ENCODE measurements at places on chromosomes 13 and 19.

DNA sequence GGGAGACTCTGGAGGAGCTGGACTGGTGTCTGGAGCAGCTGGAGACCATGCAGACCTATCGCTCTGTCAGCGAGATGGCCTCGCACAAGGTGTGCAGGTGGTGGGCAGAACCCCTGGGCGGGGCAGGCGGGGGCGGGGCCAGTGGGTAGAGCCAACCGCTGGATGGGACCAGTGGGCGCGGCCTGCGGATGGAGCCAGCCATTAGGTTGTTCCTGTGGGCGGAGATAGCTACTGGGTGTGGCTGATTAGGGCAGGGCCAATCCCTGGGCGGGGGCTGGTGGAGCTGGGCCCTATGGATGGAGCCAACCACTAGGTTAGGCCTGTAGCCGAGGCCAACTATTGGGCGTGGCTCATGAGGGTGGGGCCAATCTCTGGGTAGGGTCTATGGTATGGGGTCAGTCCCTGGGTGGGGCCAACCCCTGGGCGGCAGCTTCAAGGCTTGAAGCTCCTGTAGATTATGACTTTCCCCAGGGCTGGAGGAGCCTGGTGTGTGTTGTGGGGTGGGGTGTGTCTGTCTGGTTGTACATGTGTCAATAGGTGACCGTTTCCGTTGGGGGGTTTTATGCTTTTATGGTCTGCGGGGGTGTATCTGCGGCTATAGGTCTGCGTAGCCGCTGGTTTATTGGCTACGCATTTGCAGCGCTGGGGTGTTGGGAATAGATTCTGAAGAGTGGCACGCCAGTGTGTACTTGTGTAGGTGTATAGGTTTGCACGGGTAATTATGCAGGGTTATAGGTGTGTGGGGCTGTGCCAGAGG is 30.7 kb downstream of the PDE4A start:
- no peak for DNase-seq

DNA sequence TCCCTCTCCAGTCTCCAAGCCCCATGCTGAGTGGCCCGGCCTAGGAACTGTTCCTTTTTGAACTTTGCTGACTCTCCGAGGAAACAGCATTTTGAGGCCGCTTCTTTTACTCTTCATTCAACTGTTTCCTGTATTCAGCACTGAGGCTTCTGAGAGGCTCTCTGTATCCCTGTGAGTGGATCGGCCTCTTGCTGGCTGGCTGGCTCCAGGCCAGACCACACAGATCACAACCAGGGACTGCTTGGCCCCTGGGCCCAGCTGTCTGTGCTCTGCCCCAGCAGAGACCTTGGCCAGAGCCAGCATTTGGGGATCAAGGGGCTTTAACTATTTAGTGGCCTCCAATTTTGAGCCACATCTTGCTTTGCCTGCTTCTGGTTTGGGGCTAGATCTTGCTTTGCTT is 75.6 kb upstream of the KL start:
- DNase-seq = peak; percentile 29

DNA sequence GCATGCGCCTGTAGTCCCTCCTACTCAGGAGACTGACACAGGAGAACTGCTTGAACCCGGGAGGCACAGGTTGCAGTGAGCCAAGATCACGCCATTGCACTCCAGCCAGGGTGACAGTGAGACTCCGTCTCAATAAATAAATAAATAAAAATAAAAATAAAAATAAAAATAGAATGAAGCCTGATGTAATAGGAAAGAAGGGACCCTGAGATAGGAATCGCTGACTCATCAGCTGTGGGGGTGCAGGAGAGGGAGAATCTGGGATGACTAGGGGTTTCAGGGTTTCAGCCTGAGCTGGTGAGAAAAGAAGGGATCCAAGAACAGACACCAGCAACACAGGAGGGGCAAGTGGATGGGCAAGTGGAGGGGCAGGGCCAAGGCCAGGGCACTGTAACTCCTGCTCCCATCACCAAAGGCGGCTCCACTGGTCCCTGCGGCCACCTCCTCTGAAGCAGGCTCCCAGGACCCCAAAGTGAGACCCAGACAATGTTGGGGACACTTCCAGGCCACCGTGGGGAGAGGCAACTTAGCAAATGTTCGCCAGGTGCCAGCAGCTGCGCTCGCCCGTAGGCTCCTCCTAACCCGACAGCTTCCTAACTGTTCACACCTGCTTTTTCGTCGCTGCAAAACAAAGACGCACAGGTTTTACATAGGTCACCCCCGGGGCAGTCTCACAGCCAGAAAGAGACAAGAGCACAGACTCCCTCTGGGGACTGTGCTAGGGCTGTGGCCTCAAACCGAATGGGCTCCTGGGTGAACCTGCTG is 1.2 kb downstream of the HAUS8 start:
- no peak for DNase-seq

GRCh38 chr13:44746690-44747089 is 170.6 kb upstream of the TSC22D1 start:
- no peak for DNase-seq

- no peak for DNase-seq
Measured at GRCh38 chr13:101795025-101795424, 342.6 kb downstream of the ITGBL1 start.

GRCh38 chr13:22839603-22840530 is 340.9 kb upstream of the SGCG start:
- DNase-seq = no peak

DNA sequence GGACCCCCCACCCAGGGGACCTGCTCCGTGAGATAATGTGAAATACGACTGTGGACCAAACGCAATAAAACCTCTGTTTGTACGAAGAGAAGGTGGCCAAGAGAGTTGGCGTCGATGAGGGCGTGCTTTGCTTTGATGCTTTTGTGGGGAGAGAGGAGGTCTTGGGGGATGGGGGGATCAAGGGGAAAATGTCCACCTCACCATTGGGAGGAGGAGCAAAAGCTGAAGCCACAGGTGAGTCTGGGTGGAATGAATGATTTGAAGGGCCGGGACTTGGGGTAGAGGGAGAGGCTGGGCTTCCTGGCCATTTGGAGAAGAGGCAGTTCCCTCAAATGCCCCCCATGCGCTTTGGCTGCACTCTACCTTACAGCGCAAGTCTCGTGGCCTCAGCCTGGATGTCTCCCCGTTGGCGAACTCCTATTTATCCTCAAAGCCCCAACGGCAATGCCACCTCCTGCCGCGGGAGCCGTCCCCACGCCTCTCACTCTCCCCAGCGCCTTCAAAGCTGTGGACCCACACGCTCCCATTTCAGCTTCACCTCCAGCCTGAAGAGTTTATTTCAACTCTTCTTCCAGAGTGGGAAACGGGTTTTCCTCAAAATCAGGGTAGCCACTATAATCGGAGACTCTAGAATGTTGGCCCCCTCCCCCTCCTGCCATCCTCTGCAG is 795 bp upstream of the ABCA7 start:
- no peak for DNase-seq

- DNase-seq = no peak
Measured at GRCh38 chr13:110400786-110401533, 93.9 kb downstream of the COL4A2 start.

DNA sequence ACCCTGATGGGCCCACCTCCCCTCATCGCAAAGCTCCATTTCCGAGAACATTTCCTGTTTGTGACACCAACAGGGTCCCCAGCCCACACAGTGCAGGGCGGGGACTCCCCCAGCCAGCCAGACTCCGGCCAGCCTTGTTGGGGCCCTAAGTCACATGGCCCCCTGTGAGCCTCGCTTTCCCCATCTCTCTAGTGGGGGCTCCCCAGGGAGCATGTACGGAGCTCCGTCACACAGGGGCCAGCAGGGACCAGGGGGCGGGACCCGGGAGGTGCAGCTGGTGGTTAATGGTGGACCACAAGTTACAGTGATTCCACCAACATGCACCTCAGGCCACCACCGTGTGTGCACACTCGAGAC is 1.7 kb downstream of the TBXA2R start:
- no peak for DNase-seq

- no peak for DNase-seq
Measured at GRCh38 chr19:9043524-9043923, 33.3 kb upstream of the MUC16 start.

DNA sequence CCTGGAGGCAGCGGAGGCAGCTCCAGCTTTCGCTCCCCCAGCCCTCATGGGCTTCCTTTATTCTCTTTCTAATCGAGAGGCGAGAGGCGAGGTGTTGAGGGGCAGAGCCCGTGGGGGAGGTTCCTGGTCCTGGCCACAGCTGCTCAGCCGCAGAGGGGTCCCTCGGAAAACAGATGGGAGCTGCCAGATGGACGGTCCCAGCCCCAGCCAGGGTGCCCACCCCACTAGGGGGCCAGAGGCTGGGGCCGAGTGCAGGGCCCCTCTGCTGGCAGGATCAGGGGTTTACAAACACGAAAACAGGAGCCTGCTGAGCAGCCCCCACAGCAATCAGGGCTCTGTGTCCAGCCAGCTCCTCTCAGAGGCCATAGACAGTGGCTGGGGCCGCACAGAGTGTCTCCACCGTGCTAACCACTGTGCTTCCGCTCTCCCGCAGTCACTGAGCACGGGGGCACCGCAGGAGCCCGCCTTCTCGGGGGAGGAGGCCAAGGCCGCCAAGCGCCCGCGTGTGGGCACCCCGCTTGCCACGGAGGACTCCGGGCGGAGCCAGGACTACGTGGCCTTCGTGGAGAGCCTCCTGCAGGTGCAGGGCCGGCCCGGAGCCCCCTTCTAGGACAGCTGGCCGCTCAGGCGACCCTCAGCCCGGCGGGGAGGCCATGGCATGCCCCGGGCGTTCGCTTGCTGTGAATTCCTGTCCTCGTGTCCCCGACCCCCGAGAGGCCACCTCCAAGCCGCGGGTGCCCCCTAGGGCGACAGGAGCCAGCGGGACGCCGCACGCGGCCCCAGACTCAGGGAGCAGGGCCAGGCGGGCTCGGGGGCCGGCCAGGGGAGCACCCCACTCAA is 182.2 kb downstream of the KDM4B start:
- no peak for DNase-seq

DNA sequence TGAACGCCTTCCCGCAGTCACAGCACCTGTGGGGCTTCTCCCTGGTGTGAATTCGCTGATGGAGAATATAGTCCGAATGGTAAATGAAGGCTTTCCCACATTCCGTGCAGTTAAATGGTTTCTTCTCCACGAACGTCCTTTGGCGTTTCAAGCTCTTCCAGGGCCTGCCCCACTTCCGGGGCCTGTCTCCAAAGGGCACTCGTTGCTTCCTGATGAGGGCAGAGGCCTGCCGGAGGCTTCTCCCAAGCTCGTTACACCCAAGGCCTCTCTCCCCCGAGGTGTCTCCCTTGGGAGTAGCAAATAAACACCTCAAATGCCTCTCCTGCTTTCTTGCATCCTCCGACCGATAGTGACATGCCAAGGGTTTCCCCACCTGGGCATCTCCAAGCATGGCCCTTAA is 34.3 kb downstream of the ZNF473 start:
- DNase-seq = no peak

- no peak for DNase-seq
Measured at GRCh38 chr13:112124141-112124540, 57.2 kb downstream of the SOX1 start.

DNA sequence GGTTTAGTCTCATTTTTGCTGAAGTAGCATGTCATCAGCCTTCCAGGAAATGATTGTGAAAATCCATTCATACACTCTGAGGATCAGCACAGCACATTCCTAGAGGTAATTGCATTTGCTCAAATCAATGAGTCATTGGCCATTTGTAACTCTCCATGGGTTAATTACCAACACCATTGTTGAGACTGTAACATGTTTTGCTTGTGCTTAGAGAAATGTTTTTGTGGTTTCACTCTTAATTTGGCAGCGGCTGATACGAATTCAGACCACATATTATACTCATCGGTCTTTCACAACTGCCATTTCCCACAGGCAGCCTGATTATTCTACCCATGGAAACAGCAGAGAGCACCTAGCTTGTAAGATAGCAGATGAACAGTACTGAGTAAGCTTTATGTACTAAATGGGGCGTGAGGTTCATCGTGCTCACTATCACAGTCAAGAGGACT is 110.3 kb downstream of the NHLRC3 start:
- DNase-seq = no peak

- no peak for DNase-seq
Measured at GRCh38 chr13:84362777-84363176, 480.5 kb upstream of the SLITRK1 start.

GRCh38 chr19:33375837-33376159 is 2.3 kb downstream of the CEBPG start:
- no peak for DNase-seq

GRCh38 chr19:51136851-51137551 is 5.1 kb upstream of the SIGLEC7 start:
- DNase-seq = no peak

DNA sequence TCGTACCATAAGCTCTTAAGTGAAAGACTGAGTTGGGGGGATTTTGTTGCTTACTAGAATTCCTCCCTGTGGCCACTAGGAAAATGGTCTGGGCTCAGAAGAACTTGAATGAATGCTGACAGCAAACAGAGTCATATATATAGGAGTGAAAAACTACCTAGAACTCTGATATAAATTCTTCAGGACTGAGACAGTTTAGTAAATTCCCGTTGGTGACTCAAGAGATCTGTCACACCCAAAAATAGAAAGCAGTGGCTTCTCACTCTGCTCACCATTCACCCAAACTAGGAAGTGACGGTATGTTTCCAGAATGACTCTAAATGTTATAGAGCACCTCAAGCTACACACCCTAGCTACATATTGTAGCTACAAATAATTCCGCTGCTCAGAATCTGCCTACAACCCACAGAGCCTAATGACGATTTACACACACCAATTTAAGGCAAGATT is 116.2 kb downstream of the TBC1D4 start:
- no peak for DNase-seq

DNA sequence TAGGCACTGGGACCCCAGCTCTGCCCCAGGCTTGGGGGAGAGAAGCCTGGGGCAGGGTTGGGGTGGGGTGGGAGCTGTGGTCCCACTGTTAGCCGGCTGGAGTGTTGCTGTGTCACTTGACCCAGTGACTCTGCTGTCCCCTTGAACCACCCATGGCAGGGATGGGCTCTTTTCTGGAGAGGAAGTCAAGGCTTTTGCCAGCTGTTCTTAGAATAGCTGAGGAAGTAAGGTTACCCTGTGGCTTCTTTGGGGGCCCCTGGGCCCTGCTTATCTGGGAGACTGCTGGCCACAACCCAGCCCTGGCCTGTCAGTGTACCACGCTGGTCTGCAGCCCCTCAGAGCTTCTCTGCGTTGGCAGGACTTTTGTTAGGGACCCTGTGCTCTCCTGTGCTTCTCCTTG is 9.1 kb downstream of the PNPLA6 start:
- DNase-seq = no peak

DNA sequence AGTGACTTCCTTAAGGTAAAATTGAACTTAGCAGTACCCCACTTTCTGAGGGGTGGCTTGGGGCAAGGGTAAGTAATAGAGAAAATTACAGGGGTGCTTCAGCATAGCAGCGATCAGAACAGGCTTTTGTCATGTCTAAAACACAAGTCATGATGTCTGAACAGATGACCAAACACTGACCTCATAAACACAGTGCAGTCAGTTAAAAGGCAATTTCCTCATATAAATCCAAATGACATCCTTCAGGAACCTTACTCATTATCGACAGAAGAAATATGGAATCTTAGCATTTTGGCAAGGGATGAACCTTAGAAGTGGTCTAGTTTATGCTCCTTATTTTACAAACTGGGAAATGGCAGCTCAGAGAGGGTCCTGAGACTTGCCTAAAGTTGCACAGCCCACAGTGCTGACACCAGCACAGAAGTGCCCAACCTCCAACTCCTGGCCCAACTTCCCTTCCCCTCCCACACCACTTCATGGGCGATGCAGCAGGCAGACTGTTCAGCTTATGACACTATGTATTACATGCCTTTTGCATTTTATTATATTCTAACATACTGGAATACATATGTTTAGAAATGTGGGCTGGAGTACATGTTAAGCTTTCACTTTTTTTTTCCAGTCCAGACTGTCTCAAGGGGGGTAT is 3.6 kb downstream of the GJA3 start:
- no peak for DNase-seq
